ENCODE measurements at places on chromosomes 2 and 18.

- DNase-seq, result no peak
Measured at GRCh38 chr2:120490091-120490798, 144.3 kb downstream of the INHBB start.

DNA sequence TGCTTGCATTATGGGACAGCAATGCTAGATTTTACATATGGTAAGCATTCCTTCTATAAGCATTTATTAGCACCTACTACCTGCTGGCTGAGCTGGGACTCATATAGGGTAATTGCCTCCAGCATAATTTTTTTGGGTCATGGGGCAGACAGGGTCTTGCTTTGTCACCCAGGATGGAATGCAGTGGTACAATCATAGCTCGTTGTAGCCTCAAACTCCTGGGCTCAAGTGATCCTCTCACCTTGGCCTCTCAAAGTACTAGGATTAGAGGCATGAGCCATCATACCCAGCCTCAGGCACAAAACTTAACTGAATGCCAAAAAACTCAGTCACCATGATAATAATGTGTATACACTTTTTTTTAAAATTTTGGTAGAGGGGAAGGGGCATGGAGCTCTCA lies 35.3 kb downstream of the TMEM237 start:
- no peak for DNase-seq

- DNase-seq, result no peak
Measured at GRCh38 chr2:60806988-60807681, 51.1 kb downstream of the PAPOLG start.

DNA sequence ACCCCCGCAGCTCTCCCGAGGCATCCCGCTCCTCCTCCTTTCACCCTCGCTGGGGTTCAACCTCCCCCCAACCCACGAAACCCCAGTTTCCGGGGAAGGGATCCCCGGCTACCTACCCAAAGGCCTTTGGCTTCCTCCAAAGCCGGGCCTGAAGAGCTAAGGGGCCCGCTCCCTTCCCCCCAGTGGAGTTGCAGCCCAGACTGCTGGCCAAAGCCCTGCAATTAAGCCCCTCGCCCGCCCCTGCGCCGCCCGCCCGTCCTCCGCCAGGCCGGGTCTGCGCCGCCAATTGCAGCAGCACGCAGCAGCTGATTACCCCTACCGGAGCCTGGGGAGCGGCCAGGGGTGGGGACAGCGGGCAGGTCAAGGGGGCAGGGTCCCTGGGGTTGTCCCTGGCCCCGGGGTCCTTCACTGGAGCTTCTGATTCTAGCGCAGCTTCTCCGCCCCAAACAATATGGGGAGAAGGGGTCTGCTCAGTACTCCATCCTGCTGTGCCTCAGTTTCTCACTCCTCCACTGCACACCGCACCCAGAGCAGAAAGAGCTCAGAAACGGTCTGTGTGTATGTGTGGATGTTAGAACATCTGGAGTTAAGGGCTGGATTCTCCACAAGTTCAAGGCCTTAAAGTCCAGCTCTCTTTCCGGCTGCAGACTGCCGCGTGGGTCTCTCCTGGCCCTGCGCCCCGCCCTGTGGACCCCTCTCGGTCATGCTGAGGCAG lies 16.9 kb downstream of the WNT10A start:
- DNase-seq, result no peak

DNA sequence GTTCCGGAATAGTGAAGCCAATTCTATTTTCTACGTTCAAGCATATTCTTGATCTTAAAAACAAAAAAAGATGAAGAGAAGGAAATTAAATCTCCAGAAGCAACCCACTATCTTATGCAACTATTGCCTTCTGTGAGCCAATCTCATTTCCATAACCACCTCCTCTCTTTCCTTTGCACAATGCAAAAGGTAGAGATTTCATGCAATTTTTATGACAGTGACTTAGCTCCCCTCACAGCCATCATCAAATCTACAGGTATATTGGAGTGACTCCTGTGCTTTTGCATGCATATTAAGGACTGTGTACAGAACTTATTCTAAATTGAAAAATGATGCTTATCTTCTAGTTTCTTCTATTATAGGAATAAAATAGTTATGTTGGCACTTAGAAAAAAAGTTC lies 191.8 kb downstream of the DCC start:
- DNase-seq, result no peak

DNA sequence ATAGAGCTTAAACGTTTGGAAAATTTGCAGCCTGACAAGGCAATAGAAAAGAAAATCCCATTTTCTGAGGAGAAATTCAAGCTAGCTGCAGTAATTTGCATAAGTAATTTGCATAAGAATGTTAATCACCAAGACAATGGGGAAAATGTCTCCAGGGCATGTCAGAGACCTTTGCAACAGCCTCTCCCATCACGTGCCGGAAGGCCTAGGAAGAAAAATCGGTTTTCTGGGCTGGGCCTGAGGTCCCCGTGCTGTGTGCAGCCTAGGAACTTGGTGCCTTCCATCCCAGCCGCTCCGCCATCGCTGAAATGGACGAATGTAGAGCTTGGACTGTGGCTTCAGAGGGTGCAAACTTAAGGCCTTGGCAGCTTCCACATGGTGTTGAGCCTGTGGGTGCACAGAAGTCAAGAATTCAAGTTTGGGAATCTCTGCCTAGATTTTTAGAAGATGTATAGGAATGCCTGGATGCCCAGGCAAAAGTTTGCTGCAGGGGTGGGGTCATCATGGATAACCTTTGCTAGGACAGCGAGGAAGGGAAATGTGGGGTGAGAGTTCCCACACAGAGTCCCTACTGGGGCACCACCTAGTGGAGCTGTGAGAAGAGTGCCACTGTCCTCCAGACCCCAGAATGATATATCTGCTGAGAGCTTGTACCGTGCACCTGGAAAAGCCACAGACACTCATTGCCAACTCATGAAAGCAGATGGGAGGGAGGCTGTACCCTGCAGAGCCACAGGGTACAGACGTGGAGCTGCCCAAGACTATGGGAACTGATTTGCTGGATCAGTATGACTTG lies 164.6 kb downstream of the GULP1 start:
- DNase-seq, result no peak

DNA sequence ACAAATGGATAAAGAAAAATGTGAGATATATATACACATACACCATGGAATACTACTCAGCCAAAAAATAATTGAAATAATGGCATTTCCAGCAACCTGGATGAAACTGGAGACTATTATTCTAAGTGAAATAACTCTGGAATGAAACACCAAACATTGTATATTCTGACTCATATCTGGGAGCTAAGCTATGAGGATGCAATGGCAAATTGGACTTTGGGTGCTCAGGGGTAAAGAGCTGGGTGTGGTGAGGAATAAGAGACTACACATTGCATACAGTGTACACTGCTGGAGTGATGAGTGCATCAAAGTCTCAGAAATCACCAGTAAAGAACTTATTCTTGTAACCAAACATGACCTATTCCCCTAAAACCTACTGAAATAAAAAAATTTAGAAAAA lies 636.0 kb upstream of the LRATD1 start:
- DNase-seq, result no peak

DNA sequence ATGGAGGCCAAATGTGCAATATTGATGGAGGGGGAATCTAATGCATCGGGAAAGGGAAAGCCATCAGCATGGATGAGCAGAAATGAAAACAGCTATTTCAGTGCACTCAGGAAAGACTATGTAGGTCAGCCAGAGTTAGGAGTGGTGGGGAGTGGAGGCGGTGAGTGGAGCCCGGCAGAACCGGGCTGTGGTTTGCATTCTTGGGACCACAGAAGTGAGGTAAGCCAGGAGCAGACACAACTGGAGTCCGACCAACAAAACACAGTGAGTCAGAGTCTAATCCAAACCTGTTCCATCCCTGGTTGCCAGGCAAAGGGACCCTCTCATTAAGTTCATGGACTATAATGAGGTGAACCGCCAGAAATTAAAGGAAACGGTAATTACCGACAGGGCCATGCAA lies 61.1 kb upstream of the RAB12 start:
- no peak for DNase-seq

GRCh38 chr2:201150454-201151020 lies 32.4 kb upstream of the CASP10 start:
- DNase-seq, result no peak

DNA sequence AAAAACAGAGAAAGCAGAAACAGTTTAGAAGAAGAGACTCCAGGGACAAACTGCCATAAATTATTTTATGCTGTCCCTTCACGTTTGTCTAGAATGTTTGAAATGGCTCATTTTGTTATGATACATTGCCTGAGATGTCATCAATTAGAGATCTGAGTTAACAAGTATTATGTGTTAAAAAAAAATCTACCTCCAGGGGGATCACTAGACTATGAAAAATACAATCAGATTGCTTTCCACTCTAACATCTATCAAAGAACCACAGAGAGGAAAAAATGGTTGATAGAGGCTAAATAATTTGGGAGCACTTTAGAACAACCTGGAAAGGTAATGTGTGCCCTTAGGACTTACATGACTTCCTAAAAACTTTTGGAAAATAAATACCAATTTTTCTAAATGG lies 103.8 kb upstream of the CCDC150 start:
- no peak for DNase-seq

DNA sequence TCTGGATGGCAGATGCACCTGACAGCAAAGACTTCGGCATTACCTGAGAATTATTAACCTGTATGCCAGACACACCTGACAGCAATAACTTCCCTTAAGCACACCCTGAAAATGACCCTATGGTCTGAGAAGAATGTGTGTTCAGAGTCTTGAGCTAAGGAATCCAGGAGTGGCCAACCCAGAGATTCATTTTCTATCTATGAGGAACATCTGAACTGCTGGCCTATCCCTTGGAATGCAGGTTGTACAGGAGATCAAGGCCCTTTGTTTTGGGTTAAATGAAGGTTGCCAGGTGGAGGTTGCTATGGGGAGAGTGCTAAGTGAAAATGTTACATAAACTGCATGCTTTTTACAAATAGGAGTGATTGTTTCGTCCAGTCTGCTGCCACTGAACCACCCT lies 200.9 kb upstream of the MEIS1 start:
- DNase-seq, result no peak

GRCh38 chr2:109340381-109340780 lies 211.4 kb downstream of the SH3RF3 start:
- DNase-seq, result no peak

DNA sequence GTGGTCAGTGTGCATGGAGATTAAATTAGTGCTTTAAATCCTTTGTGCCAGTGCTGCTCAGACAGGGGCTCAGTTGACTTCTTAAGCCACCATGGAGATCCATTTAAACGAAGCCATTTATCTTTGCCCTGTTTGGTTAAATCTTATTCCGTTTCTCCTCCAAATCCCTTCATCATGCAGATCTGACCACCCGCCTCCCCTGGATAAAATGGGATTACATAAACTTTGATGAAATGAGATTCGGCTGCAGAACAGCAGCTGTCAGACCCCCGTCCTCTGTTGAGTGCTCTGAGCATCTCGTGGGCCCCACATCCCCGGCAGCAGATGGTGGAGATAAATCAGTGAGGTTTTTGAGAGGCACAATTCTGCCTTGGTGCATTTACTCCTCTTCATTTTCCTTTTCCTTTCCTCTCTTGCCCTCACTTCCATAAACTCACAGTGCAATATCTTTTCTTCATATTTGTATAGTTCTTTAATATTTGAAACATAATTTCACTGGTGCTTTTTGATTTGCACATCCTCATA lies 84.4 kb upstream of the TWIST2 start:
- DNase-seq, result no peak

DNA sequence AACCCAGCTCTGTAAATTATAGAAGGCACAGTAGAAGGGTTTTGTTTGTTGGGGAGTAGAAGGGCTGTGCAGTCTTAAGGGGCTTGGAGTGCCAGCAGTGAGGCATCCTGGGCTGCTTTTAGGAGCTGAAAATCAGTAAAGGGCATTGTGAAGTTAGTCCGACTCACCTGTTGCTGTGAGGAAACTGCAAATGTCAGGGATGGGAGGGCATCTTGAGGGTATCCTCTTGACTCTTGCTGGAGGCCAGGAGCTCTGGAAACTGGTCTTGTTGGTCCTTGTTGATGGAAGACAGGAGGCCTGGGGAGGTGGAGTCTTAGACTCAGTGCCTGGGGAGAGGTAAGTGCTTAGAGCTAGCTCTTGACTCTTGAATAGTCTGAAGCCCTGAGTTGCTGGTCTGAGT lies 14.1 kb downstream of the CEP192 start:
- DNase-seq, result no peak

GRCh38 chr2:88481691-88482336 lies 29.3 kb upstream of the FOXI3 start:
- no peak for DNase-seq

DNA sequence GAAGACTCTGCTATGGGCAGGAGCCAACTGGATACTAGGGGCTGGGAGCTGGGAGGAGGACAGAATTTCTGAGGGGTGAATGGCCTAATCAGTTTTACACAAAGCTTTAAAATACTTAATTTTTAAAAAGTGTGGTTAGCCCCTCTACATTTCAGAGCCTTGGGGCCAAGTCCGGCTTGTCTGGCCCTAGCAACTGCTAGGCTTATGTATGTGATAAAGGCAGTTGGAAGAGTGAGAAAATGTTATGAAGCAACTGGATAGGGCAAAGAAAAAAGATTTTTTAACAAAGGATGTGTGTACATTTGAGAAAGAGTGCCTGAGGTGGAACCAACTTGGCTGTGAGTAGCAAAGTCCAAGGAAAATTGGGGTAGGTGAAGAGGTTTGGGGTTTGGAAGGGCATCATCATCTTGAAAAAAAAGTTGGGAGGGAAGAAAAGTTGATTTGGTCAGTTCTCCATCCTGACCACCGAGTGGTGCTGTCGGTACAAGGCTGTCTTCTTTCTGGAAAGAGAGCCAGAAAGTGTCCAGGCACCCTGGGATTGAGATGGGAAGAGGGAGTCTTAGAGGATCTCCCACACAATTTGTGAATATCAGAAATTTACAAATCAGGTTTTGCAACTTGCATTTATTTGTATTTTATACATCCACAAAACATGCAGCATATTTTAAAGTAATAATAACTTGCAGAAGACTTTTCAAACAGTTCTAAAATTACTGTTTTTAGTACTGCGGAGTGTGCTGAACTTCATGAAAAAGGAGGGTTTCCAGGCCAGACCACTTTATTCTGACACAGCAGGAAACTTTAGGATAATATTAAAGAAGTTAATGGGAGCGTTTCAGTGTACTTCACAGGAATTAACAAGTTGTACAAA lies 10.5 kb upstream of the CDK15 start:
- DNase-seq, result peak; percentile 30

GRCh38 chr18:26468931-26469340 lies 79.4 kb downstream of the KCTD1 start:
- DNase-seq, result no peak

DNA sequence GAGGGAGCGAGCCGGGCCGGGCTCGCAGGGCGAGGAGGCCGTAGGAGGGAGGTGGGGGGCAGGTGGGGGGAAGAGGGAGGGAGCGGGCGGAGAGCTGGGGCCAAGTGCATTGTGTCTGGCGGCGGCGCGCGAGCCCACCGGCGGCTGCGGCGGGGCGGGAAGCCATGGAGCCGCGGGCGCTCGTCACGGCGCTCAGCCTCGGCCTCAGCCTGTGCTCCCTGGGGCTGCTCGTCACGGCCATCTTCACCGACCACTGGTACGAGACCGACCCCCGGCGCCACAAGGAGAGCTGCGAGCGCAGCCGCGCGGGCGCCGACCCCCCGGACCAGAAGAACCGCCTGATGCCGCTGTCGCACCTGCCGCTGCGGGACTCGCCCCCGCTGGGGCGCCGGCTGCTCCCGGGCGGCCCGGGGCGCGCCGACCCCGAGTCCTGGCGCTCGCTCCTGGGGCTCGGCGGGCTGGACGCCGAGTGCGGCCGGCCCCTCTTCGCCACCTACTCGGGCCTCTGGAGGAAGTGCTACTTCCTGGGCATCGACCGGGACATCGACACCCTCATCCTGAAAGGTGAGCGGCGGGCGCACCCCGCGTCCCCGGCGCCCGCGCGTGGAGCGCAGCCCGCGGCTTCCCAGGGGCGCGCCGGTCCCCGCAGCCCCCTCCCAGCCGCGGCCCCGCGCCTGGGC lies at the start of gene TMEM178A:
TSS of gene TMEM178A (plus strand) at position 107 of the 680 bp plus-strand sequence. CDS start at position 165, 58 bp downstream.
- no peak for DNase-seq

- DNase-seq, result no peak
Measured at GRCh38 chr2:183919926-183920325, 678.4 kb upstream of the ZNF804A start.

Data from left cardiac atrium (tissue), 4 donors.